Heart right ventricle (tissue), 16 donors: ENCODE measurements at places on chromosomes 2 and 18.

- no peak overlapping the region for H3K4me3 ChIP-seq
- H3K27ac ChIP-seq: no peak overlapping the region
- H3K27me3 ChIP-seq: no peaks in the 10 kb centered on the region
- H3K36me3 ChIP-seq: no peaks in the 10 kb centered on the region
Observed at GRCh38 chr2:75140288-75140687, 59.0 kb downstream of the TACR1 start.

DNA sequence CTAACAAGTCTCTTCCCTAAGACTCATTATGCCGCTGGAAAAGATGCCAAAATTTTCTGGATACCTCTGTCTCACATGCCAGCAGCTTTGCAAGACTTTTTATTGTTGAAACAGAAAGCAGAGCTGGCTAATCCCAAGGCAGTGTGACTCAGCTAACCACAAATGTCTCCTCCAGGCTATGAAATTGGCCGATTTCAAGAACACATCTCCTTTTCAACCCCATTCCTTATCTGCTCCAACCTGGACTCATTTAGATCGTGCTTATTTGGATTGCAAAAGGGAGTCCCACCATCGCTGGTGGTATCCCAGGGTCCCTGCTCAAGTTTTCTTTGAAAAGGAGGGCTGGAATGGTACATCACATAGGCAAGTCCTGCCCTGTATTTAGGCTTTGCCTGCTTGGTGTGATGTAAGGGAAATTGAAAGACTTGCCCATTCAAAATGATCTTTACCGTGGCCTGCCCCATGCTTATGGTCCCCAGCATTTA is 26.3 kb downstream of the DHRS9 start:
- no peak overlapping the region for H3K4me3 ChIP-seq
- no peaks in the 10 kb centered on the region for H3K27me3 ChIP-seq
- DNase-seq: no peak
- H3K4me1 ChIP-seq: no peaks in the 10 kb centered on the region

DNA sequence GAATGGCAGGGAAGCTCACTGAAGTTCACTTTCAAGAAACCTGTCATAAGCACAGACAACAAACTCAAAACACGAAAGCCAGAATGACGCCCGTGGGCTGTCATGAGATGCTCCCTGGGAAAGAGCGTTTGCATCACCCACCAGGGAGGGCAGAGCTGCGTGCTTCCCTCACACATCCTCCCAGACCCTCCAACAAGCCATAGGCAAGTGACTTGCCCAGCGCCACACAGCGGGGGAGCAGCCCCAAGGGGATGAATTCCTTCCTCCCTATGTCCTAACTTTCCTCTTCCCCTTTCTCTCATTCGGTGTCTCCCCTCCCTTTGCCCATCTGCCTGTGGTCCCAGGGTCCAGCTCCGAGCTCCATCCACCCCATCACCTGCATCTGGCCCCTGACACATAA is 10.7 kb downstream of the BIN1 start:
- H3K27me3 ChIP-seq: no peaks in the 10 kb centered on the region
- H3K36me3 ChIP-seq: no peaks in the 10 kb centered on the region
- DNase-seq: no peak
- no peak overlapping the region for H3K4me3 ChIP-seq
- peaks cover 20% of the 10 kb centered on the region for H3K4me1 ChIP-seq

DNA sequence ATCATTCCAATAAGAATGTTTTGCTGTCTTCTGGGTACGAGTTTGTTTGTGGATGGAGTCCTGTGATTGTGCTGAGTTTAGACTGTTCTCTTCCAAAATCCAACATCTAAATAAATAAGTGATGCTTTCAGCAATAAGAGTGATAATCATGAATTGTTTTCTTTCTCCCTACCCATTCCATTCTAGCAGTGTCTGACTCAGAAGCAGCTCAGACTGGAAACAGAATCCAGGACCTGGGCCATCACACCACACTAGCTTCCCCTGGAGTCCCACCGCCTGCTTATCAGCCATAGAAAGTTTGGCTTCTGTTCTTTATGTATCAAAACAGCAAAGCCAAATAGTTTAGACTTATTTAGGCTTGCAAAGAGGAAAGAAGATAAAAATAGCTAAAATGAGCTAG is 76.4 kb upstream of the CNGA3 start:
- H3K27ac ChIP-seq: no peak overlapping the region
- no peak for DNase-seq
- H3K36me3 ChIP-seq: no peaks in the 10 kb centered on the region
- no peaks in the 10 kb centered on the region for H3K4me1 ChIP-seq
- H3K4me3 ChIP-seq: no peak overlapping the region

GRCh38 chr2:122639711-122640110 is 884.3 kb downstream of the TSN start:
- no peaks in the 10 kb centered on the region for H3K4me1 ChIP-seq
- no peaks in the 10 kb centered on the region for H3K36me3 ChIP-seq
- no peak overlapping the region for H3K27ac ChIP-seq
- no peak for DNase-seq

GRCh38 chr2:81087646-81088045 is 783.1 kb upstream of the LRRTM1 start:
- no peaks in the 10 kb centered on the region for H3K4me1 ChIP-seq
- H3K36me3 ChIP-seq: no peaks in the 10 kb centered on the region
- no peak overlapping the region for H3K4me3 ChIP-seq
- H3K27me3 ChIP-seq: no peaks in the 10 kb centered on the region
